ENCODE measurements at places on chromosomes 11 and 22.

DNA sequence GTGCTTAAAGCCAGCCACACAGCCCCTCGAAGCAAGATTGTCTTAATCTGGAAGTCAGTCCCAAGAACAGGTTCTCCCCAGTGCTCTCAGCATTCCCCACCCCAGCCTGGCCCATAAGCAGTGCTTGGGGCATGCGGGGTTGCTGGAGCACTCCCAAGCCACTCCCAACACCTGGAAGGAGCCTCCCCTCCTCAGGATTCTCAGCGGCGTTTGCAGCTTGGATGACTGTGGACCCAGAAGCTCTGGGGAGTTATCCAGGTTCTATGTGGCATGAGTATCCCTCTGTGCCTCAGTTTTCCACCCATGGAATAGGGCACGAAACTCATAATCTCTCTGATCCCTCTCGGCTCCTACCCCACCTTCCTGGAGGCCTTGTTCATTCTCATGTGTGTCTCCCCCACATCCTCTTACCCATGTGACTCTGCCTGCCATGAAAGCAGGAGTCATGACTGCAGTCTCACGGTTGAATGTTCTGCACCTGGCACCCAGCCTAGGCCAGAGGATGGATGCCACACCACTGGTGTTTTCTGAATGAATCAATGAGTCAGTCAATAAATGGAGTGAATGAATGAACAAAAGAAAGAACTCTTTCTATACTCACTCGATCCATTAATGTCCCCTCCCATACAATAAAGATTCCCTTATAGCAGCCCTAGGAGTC lies 33.4 kb upstream of the WNT7B start:
- no peak for DNase-seq

DNA sequence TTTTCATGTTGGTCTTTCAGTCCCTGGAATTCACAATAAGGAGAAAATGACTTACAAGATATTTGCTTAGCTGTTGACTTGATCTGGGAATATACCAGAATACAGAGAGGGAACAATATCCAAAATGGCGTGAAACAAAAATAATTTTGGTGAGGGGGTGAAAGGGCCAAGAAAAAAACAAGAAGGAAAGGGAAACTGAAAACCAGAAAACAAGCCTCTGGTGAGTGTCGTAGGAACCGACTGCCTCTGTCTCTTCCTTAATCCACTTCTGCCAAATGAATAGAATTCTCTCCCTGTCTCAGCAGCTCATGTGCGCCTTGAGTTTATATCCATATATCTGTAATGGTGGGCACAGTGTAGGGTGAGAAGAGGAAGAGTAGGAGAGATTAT lies 367.6 kb downstream of the ETS1 start:
- DNase-seq, result no peak

DNA sequence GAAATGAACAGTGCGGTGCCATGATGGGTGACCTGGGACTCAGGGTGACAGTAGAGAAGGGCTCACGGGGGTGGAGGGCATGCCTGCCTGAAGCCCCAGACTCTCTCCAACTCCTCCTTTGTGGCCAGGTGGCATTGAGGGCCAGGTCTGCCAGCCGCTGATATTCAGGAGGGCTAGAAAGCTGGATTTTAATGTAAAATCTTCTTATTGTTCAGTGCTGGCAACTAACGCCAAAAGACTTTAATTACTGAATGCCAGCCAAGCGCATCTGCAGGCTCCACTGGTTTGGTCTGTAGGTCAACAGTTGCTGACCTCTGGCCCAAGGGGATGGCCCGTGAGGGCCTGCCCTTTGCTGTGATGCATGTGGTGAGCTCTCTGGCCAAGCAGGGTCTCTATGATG lies 10.3 kb downstream of the MRGPRG start:
- DNase-seq, result no peak

DNA sequence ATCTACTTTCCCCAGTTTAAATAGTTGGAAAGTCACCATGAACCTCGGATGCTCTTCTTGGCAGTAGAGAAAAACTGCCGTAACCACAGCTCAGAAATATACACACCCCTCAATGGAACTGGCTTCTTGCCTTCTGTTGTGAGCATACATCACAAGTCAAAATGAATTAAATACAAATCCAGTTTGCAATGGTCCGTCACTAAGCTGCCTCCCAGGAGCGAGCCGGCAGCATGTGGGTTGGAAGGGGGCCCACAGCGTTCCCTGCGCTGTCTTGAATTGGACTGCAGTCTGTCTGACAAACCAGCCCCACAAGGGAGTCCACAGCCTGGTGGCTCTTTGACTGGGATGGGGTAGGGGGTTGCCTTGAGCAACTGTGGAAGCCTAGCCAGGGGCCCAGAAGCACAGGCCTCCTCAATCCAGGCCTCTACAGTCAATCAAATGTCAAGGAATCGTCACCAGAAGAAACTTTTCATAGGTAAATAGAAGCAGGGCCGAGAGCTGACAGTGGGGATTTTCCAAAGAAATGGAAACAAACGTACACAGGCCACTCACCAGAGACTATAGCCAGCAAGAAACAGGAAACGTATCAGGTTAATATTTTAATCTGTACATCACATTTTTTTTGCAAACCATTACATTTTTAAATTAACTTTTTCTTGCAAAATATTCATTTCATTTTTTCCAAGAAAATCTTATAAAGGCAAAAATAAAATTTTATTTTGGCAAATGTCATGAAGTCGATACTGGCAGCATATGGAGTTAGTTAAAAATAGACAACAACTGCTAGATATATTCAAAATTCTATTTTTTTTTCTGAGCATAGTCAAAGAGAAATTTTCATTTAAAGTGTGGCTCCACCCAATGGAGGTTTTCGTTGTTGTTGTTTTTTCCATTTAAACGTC lies 38.5 kb downstream of the C11orf58 start:
- no peak for DNase-seq

- DNase-seq, result no peak
Measured at GRCh38 chr11:112966561-112966960, 5.3 kb downstream of the NCAM1 start.

All from activated CD4-positive, alpha-beta T cell treated with anti-CD3 and anti-CD28 coated beads, Interleukin-2, amount 50 U/mL, for 48 hours (primary cell).